ENCODE measurements at places on chromosomes 6 and 20.

GRCh38 chr6:4902363-4902762 lies 101.5 kb downstream of the RPP40 start:
- no peak for DNase-seq

- no peak for DNase-seq
Measured at GRCh38 chr20:46376196-46376785, 30.1 kb downstream of the ELMO2 start.

DNA sequence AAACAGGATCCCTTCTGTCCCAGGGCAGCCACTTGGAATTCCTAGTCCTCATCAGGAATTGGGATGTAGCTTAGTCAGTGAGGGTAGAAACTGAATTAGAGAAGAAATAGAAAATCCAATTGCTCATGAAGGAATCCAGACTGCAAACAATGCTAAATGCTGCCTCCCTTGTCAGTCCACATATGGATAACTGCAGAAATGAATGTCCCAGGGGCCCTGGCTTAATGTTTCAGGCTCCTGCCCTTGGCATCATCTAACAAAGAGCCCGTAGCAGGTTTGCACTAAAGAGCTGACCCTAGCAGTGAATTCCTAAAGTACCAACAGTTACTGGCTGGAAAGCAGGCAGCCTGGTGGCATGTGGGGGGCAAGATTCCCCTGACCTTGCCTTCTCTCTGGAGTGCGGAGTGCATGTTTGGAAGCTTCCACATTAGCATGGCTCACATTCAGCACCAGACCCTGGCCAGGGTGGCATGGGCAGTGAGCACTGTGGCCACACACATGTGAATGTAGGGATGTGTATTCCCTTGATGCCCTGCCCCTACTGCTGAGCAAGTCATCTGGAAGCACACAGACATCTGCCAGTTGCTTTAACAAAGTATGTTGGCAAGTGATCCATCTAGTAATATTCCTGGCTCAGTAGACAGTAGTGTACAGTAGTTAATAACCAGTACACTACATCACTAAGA lies 394.5 kb downstream of the CDC5L start:
- no peak for DNase-seq

GRCh38 chr6:11275598-11275997 lies 43.1 kb upstream of the NEDD9 start:
- peak; percentile 32 for DNase-seq

DNA sequence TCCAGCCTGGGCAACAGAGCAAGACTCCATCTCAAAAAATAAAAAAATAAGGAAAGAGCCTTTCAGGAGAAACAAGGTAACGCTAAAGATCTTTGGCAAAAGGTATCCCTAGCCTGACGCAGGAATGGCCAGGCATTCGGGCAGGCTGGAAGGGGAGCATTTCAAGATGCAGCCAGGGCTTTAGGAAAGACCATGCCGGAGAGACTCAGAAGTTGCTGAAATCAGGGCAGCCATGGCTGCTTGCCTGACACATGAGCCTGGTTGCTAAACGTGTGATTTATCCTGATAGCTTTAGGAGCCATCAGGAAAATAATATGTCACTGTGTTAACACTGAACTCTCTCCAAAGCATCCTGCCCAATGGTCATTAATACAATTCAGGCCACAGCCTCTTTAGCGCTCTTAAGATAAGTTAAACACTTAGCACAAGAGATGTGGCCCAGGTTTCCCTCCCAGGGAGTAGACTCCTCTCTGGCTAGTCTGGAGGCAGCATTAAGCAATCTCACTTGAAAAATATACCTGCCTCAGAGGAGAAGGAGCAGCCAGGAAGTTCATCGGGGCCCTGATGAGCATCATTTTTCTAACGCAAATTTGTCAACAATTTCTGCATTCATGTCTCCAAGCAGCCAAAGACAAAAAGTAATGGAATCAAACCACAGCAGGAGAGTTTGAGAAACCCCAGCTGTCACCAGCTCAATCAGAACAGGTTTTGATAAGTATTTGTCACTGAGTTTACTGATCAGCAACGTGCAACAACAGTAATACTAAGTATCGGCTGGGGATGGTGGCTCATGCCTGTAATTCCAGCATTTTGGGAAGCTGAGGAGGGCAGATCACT lies 200.0 kb downstream of the ZMYND8 start:
- no peak for DNase-seq

DNA sequence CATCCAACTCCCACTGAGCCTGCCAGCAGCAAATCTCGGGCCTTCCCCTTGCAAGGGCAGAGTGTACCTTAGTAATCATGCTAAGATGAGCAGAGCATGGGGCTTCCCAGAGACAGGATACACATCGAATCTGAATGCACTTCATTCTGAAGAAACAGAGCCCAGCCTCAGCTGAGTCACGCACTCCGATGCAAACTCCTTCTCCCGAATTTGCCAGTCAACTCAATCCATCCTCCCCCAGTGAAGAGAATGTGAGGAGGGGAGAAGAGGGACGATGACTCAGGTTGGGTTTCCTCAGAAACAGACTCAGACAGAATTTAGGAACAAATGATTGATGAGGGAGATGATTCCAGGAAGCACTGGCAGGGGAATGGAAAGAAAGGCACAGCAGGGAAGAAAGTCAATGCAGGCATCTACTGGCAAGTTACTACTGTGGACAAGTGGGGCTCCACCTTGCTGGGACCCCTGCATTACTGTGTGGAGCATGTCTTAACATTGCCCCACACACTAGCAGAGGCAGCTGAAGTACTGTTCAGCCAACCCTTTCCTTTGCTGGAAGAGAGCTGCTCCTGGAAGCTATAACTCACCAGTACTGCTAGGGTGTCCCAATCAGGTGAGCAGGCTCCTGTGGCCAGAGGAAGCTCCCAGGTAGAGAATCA lies 251.6 kb downstream of the ADGB start:
- no peak for DNase-seq

DNA sequence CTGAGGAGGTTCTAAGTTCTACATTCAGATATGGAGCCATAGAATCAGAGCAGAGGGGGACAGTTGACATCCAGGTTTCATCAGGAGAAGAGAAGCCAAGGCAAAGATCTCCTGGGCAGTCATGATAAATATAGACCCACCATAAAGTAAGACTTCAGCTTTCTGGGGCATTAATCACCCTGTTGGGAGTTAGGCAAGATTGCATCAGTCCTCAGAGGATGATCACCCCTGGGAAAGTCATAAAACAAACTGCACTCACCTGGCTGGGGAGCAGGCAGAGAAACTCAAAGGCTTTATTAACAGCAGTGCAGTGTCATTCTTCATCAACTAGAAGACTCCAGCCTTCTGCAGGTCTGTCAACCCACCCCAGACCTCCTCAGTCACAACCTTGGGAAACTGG lies 301.3 kb upstream of the JARID2 start:
- no peak for DNase-seq

GRCh38 chr6:129651291-129651691 lies 58.7 kb downstream of the ARHGAP18 start:
- no peak for DNase-seq

DNA sequence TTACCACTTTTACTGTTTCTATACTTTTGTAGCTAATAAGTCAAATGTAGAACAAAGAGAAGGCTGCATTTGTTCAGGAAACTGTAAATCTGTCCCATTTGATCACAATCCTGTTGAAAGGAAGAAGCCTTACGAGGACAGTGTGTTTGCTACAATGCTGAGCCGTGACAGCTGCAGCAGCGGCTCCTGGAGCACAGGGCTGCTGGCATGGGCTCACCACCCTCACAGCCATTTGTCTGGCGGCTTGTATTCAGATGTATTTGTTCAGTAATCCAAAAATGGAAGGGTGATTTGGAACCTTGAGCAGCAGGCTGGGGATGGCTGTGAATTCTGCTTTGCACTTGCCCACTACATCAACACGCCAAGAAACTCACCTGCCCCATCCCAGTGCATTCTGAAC lies 5.7 kb downstream of the TUBB2A start:
- DNase-seq = no peak

DNA sequence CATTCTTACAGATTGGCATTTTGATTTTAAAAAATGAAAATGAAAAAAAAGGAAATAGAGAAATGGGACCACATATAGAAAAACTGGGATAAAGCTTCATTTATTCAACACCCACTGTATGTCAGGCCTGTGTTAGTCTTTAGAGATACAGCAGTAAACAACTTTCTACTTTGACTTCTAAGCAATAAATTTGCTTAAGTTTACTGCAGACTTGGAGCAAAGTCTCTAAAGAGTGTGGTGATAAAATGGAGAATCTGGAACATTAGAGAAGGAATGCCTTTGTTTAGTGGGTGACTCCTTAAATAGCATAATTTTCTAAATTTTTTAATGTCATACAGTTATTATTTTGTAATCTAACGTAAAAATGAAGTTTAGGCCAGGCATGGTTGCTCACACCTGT lies 80.7 kb upstream of the CNKSR3 start:
- no peak for DNase-seq

DNA sequence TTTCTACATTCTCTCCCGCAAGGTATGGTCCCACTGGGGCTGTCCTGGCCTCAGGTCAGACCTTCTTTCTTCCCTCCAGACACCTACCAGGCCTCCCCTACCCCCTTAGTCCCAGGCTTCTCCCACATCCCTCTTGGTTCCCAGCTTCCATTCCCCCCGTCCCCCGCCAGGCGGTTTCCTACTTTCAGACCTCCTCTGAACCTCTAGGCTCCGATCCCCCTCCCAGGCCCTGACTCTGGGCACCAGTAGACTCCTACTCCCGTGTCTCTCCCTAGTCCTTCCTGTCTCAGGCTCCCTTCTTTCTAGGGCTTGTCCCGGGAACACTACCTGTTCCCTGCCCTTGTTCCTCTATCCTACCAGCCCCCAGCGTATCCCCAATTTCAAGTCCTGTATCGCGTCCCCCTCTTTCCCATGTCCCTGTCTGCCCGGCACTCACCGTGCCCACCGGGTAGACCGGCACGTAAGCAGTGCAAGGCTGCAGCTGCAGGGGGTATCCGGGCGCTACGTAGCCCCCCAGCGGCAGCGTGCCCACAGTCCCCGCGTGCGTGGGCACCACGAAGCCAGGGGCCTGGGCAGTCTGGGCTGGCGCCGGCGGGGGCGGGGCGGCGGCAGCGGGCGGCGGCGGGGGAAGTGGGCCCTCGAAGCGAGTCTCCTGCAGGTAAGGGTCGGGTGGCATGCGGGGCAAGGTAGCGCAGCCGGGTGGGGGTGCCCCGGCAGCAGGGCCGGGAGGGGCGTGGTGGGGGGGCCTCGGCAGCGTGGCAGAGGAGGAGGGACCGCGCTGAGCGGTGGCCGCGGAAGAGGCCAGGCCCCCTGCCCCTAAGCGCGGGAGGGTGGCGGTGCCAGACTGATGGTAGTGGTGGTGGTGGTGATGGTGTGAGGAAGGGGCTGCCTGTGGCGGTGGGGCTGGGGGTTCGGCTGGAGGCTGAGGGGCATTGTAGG lies 1.5 kb downstream of the PRRT1 start:
- DNase-seq = no peak

DNA sequence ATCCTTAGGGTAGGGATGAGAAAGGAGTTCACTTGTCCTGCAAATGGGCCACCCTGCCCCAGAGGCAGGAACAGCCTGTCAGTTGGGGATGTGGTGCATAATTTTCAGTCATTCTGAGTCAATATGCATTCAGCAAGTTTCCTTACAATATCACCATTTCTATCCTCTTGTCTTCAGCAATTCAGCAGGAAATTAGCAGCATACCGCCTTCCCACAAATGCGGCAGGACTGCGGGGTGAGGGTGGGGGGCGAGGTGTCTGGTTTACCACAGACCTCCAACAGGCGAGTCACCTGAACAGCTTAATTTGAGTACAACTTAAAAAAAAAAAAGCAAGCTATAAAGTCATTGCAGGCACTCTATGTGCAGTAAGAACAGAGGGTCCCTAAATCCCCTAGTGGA lies 126.8 kb downstream of the MAP3K7 start:
- DNase-seq = no peak

- DNase-seq = no peak
Measured at GRCh38 chr20:58384821-58385220, 4.2 kb upstream of the VAPB start.

- no peak for DNase-seq
Measured at GRCh38 chr6:153368131-153368530, 237.0 kb upstream of the RGS17 start.

GRCh38 chr6:126176282-126176681 lies 163.6 kb upstream of the CENPW start:
- no peak for DNase-seq

GRCh38 chr6:11292091-11292490 lies 59.6 kb upstream of the NEDD9 start:
- no peak for DNase-seq

DNA sequence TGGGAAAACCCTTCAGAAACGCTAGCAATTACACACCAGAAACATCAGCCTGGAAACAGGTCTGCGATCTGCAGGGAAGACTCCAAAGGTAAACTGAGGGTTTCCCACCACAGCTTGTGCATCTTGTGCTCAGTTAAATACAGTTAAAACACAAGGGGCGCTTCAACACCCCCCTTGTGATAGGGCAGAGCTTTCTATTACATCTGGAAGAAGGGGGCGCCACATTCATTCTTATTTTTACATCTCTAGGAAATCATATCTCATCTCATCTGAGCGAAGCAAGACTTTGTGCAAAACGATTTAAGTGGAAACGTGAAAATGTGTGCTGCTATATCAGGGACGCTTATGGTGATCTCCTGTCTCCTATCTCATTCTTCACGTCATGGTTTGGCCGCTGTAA lies 58.5 kb downstream of the PRND start:
- no peak for DNase-seq

DNA sequence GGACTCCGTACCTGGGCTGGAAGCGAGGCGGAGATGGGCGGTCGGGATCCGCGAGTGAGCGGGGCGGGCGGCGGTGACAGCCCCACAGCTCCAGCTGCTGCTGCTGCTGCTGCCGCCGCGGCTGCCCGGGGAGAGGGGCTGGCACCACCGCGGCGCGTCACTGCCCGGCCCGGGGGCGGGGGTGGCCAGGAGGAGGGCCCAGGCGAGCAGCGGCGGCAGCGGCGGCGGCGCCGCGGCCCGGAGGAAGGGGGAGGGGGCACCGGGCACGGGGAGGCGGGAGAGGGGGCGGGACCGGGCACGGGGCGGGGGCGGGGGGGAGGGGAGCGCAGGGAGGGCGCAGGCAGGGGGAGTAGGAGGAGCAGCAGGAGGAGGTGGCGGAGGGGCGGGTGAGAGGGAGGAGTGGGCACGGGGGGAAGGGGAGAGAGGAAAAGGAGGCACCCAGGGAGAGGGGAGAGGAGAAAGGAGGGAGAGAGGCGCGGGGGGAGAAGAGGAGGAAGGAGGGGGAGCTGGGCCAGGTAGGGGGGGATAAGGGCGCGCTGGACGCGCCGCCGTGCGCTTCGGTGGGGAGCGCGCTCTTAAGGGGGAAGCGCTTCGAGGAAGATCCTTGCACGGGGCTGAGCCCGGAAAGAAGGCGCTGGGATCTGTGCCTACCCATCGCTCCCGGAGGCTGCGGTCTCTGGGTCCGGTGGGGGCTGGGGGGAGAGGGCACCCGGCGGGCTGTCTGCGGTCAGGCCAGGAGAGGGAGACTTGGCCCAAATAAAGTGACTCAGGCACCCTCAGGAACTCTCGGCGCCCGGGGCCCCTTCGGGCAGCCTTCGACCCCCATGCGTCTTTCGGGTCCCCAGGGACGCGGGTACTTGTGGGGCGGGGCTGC lies 101.5 kb downstream of the NOL4L start:
- peak; percentile 55 for DNase-seq

DNA sequence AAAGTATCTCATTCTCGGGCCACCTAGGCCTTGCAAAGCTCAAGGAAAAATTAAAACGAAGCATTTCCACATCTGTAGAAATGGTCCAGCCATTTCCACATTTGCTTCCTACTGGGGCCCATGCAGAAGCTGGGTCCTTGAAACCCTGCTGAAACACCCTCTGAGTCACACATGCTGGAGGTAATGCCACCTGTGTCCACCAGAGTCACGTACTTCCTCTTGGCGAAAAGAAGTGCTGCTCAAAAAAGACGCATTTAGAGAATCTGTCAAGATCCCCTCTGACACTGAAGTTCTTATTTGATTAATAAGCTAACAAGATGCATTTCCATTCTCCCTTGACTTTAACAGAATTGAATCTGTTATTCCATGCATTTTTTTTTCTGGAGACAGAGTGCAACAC lies 423.2 kb downstream of the PREX1 start:
- DNase-seq = peak; percentile 26
